ENCODE measurements at places on chromosomes 5 and 9.

DNA sequence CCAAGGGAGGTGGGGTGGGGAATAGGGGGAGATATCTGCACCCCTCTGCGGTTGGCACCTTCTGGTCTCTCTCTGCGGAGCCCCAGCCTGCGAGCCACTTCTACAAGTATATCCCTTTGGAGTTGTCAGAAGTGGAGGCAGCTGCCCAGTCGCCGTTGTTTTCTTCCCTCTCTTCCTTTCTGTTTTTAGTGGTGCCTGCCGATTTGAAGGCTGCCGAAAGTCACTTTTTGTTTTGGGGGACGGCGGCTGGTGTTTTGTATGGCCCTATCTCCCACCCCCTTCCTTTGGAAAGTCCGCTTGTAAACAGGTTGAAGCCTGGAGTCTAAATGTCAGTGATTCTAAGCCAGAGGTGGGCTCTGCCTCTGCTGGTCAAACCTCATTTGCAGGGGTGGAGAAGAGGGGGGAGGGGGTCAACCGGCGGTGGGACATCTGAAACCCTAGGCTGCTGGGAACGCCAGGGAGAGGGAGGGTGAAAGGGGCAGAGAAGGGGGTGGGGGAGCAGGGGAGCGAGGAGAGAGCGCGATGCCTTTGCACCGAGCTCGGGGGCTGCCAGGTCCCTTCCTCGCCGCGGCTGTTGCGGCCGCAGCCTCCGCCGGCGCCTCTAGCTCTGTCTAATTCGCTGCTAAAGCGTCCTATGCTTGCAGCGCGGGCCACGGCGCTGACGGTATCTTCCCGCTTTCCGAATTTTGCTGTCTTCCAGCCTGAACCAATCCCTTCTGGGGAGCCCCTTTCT, at the start of gene FGF10:
FGF10 (minus strand) TSS at position 331 of the 733 bp plus-strand sequence. CDS start 738 bp downstream, outside the sequence.
- no peak for DNase-seq

- DNase-seq, result no peak
Measured at GRCh38 chr5:34657274-34657921, 1.3 kb downstream of the RAI14 start.

- DNase-seq, result no peak
Measured at GRCh38 chr9:4794691-4795090, 1.9 kb downstream of the RCL1 start.

- no peak for DNase-seq
Measured at GRCh38 chr5:100832252-100833230, 70.5 kb downstream of the ST8SIA4 start.

GRCh38 chr9:6942406-6942805, 184.6 kb downstream of the KDM4C start:
- DNase-seq, result no peak

DNA sequence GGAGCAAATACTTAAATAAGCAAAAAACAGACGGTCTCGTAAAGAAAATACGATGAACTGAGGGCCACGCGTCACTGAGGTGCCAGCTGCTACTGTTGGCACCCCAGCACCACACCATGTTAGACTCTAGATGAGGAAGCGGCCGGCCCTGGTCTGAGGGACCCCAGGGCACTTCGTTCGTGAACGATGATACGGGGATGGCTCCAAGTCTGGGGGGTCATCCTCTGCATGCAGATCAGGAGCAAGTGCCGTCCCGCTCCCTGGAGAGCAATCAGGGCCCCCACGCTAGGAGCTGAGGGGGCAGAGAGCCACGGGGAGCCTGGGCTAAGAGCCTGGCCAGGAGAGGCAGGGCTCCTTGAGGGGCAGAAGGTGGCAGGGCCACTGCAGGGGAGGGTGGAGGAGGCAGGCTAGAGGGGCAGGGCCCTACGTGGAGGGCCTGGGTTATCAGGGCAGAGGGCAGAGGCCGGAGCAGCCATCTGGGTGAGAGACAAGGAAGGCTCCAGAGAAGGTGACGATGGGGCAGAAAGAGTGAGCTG, 24.1 kb downstream of the SARDH start:
- no peak for DNase-seq

DNA sequence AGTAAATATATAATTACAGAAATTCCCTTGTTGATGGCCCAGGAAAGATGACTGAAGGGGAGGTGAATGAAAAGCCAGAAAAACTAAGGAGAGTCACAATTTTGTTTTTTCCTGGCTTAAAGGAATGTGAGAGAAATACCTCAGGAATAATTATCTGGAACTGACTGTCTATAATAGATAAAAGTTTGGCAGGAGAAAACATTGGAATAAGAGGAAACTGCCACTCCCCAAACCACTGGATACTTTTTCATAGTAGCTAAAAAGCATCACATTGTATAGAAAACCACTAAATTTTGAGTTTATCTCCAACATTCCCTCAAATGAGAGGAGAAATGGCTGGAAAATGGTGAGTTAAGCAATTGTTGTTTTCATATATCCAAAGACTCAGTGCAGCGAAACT, 326.0 kb downstream of the NPR3 start:
- no peak for DNase-seq

GRCh38 chr5:124952566-124952965, 206.1 kb upstream of the ZNF608 start:
- no peak for DNase-seq

- DNase-seq, result no peak
Measured at GRCh38 chr9:137491735-137492432, 32.8 kb upstream of the NSMF start.

DNA sequence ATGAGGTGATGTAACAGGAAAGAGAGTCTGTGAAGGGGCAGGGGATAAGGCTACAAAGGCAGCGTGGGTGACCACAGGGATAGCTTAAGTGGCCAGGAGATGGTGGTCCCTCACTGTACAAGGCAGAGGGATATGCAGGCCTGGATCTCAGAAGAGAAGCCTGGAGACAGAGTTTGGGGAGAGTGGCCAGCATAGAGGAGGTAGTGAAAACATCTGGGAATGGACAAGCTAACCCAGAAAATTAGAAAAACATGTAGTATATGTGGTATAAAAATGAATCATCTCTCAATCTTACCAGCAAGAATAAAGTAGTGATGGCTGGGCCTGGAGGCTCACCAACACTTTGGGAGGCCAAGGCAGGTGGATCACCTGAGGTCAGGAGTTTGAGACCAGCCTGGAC, 349.2 kb upstream of the KLF4 start:
- DNase-seq, result no peak

DNA sequence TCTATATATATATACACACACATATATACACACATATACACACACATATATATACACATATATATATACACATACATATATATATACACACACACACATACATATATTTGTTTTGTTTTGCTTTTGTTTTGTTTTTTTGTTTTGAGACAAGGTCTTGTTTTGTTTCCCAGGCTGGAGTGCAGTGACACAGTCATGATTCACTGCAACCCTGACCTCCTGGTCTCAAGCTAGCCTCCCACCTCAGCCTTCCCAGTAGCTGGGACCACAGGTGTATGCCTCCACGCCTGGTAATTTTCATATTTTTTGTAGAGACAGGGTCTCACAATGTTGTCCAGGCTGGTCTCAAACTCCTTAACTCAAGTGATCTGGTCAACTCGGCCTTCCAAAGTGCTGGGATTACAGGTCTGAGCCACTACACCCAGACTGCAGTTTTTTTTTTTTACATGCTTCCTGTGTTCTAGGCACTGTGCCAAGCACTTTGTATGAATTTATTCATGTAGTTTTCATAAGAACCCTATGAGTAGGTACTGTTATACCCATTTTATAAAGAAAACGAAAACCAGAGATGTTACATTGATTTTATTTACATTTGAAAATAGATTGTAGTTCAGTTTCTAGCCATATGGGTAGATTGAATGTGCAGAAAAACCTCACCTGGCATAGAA, 120.7 kb downstream of the PBX3 start:
- no peak for DNase-seq

- DNase-seq, result no peak
Measured at GRCh38 chr9:99749641-99750040, 72.0 kb upstream of the NR4A3 start.

DNA sequence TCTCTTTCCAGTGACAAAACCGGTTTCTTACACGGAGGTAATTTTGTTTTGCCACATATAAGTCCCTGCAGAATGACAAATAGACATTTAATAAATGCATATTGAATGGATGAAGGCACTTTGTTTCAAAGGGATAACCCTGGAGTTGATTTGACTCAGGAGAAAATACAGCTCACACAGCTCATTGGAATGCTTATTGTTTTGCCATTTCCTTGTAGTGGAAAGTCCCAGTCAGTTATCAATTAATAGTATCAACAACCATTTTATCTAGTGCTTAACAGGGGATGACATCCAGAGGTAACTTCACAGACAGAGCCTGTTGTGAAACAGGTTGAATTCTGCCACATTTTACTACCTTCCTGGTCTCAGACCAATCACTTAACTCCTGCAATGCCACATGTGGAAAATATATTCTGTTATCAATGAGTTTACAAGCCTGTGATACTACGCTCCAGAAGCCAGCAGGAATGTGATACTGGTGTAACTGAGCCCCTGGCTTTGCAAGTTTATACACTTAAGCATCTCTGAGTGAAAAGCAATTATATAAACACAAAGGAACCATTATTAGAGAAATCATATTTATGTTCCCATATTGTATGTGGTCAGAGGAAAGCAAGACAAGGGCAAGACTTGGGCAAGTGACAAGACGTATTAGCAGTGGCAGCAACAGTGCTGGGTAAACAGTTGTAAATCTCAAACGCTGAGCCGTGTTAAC, 123.1 kb upstream of the ANKRD55 start:
- DNase-seq, result no peak

GRCh38 chr5:37738057-37738691, 101.7 kb downstream of the GDNF start:
- peak; percentile 73 for DNase-seq

DNA sequence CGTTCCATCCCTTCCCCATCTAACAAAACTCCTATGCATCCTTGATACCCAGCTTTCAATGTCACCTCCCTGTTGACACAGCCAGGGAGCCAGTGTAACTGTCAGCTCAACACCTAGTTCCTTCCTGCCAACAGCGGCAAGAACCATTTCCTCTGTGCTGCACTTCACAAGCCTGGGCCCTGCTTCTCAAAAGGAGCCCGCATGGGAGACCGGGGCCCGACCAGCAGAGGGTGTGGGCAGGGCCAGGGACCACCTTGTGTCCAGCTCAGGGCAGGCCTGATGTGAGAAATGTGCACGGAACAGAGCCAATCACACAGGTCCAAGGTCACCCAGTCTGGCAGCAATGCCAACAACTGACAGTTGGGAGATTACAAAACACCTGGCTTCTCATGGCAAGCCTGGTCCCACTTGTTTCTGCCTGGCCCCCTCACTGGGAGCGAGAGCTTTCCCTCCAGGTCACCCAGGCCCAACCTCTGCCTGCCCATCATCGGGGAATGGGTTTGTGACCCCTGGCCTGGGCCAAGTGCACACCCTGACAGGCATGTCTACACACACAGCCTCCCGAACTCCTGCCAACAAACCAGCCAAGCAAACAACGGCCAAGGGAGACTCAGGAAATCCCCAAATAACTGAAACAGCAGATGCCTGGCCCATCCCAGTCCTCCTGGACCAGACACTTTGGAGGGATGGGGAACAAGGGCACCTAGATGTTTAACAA, 3.1 kb downstream of the RNF44 start:
- no peak for DNase-seq

DNA sequence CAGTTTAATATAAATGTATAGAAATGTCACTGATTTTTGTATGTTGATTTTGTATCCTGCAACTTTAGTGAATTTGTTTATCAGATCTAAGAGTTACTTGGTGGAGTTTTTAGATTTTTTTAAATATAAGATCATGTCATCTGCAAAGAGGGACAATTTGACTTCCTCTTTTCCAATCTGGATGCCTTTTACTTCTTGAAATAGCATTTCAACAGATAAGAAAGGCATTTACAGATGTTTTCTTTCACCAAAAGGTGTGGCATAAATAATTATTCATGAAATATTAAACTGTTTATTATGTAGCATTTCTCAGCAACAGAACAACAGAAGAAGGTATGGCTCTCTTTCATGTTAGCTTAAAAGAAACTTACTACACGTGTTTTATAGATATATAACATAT, 34.9 kb upstream of the NIPBL start:
- no peak for DNase-seq

- no peak for DNase-seq
Measured at GRCh38 chr9:86064220-86064619, 35.1 kb downstream of the GOLM1 start.

DNA sequence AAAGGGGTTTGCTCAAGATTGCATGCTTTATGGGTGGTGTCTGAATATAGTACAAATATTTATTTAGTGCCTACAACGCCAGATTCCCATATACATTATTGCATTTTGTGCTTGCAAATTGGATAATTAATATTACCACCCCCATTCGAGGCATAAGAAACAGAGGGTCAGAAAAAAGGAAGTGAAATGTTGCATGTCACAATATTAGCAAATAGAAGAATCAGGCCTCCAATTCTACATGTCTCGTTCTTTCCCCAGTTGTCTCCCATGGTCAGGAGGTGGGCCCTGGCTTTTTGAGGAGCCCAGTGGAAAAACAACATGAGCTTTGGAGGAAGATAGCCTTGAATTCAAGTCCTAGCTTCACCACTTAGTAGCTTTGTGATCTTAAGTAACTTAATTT, 98.1 kb upstream of the CCDC112 start:
- no peak for DNase-seq
